ENCODE measurements at places on chromosomes 7 and 10.

DNA sequence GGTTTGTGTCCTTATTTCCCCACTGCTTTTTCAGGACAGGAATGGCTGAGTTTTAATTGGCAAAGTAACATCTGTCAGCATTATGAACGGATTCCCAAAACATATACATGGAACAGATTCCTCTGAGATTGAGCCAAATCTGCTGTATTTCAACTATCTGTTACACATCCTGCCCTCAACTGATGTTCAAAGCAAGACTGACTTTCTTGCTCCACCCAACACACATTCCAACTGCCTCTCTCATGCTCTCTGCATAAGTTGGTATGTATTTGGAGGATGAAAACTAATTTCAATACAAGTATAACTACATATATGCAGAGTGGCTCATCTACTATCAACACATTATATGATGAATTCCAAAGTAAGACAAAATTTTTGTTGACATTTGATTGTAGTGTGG lies 342.2 kb downstream of the GATA3 start:
- peak; percentile 57 for DNase-seq

- DNase-seq = no peak
These were observed 111.8 kb upstream of the ZNF438 start for GRCh38 chr10:31143331-31143935.

DNA sequence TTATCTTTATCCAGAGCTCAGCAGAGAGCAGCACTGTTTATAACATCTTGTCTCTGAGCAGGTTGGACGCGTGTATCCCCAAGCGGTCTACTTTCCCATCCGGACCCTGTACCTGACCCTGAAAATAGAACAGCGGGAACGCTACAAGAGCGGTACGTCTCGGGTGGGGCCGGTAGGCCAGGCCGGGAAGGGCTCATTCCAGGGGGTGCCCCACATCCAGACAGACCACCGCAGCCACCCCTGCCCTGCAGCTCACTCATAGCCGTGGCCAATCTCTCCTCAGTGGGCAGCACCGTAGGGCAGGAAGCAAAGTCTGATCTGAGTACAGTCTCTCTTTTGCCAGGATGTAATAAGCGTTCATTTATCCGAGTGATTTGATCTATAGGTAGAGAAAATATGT lies 113.7 kb downstream of the TRRAP start:
- DNase-seq = no peak

DNA sequence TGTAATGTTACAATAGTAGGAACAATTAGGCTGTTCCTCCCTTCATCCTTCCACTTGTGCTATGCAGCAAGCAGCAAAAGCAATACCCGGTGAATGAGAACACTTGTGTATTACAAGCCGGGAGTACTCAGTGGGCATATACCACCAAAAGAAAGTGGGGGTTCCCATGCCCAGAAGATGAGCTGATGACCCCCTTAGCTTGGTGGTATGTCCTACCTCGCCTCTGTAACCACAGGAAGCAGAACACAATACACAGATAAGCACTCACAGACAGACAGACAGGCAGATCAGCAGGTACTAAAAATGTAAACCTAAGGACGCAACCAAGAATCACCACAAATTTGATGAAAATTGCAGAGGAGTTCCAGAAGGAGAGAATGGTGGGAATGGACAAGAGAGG lies 15.5 kb upstream of the KIF20B start:
- DNase-seq = no peak

- DNase-seq = no peak
These were observed 147.2 kb downstream of the DNAJB6 start for GRCh38 chr7:157483971-157484410.

GRCh38 chr7:91463330-91463729 lies 199.1 kb downstream of the FZD1 start:
- DNase-seq = no peak

- no peak for DNase-seq
These were observed 1.1 kb downstream of the RRP12 start for GRCh38 chr10:97399843-97400545.

GRCh38 chr7:26151650-26151952 lies 397 bp upstream of the NFE2L3 start:
- no peak for DNase-seq

GRCh38 chr10:97197030-97197500 lies 11.3 kb upstream of the SLIT1 start:
- DNase-seq = no peak

GRCh38 chr7:16741676-16742075 lies 11.9 kb upstream of the TSPAN13 start:
- no peak for DNase-seq

DNA sequence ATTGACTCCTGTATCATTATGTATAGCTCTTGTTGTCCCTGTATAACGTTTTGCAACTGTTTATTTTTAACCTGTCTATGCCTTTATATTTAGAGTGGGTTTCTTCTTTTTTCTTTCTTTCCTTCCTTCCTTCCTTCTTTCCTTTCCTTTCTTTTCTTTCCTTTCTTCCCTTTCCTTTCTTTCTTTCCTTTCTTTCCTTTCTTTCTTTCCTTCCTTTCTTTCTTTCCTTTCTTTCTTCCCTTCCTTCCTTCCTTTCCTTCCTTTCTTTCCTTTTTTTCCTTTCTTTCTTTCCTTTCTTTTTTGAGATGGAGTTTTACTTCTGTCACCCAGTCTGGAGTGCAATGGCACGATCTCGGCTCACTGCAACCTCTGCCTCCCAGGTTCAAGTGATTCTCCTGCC lies 5.9 kb downstream of the JAKMIP3 start:
- no peak for DNase-seq

DNA sequence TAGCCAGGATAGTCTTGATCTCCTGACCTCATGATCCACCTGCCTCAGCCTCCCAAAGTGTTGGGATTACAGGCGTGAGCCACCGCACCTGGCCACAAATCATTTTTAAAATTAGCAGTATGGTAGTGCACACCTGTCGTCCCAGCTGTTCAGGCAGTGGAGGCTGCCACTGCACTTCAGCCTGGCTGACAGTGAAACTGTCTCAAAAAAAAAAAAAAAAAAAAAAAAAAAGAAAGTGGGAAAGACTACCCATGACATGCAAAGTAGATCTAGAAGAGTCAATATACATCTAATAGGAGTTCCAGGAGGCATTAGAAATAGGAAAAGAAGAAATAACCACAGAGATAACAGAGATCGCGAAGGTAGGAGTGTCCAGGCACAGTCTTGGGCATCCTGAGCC lies 3.2 kb downstream of the CSGALNACT2 start:
- no peak for DNase-seq

GRCh38 chr7:2808891-2809665 lies 35.0 kb downstream of the GNA12 start:
- no peak for DNase-seq

DNA sequence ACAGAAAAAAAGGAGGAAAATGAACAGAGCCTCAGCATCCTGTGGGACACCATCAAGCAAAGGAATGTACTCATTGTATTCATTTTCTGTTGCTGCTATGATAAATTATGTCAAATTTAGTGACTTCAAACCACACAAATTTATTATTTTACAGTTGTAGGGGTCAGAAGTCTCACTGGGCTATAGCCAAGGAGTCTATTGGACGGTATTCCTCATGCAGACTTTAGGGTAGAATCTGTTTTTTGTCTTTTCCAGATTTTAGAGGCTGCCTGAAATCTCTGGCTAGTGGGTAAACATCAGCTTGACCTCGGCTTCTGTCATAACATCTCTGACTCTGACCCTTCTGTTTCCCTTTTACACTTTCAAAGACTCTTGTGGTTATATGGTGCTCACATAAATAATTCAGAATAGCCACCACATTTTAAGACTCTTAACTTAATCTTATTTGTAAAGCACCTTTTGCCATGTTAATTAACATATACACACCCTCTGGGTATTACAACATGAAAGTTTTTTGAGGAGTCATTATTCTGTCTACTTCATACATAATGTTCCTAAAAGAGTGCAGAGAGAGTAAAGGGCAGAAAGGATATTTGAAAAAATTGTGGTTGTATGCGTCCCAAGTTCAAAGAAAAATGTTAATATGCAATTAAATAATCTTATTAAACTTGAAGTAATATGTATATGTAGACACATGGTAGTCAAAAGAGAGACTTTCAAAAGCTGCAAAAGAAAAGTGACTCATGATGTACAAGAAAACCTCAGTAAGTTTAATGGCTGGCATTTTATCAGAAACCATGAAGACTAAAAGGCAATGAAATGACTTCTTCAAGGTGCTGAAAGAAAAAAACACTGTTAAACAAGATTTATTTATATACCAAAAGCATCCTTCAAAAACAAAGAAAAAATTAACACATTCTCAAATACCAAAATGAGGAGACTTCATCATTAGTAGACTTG lies 70.8 kb upstream of the MEOX2 start:
- DNase-seq = no peak

DNA sequence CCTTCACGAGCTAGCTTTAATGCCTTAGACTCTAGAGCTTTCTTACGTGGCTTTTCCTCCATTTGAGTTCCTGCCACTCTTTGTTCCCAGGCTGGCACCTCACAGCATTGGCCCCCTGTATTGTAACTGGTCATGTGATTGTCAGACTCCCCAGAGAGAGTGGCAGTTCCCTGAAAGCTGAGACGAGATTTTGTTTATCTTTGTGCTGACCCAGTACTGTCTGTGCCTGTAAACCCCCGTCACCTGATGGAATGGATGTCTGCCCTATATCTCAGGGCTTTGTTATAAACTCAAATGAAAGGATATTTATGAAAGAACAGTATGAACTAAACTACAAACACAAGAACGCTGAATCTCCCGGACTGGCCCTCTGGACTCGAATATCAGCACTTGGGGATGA lies 13.0 kb downstream of the NOBOX start:
- no peak for DNase-seq

GRCh38 chr10:97291357-97292096 lies 910 bp downstream of the ARHGAP19 start:
- DNase-seq = no peak

Data from fibroblast of skin of left biceps (primary cell).